ENCODE measurements at places on chromosomes 6 and 20.

GRCh38 chr6:74268815-74269599, 573.0 kb downstream of the CD109 start:
- DNase-seq = no peak

GRCh38 chr6:15510536-15511247, 152.1 kb downstream of the DTNBP1 start:
- no peak for DNase-seq

GRCh38 chr6:100342830-100343229, 121.9 kb downstream of the SIM1 start:
- DNase-seq = peak; percentile 57

DNA sequence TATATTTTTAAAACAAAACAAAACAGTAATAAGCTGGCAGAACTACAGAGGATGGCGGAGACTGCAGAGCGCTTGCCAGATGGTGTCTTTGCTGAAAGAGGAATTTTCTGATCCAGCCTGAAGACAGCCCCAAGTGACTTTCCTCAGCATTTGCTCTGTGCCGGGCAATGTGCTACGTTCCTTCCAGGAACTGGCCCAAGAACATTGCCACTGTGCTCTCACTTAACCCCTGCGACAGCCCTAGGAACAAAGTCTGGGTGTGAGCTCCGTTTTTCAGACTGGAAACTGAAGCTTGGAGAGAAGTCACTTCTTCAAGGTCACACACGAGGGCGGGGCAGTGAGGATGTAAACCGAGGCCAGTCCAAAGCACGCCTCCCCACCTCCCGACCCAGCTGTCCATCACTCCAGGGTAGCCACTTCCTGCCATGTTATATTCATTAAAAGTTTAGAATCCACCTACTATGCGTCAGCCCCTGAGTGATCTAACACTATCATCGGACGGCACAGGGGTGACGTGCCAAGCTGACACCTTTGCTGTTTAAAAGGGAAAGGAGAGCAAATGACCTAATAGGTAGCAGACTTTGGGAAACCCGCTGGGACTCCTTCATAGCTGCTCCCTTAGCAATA, 22.3 kb upstream of the BMP7 start:
- no peak for DNase-seq

DNA sequence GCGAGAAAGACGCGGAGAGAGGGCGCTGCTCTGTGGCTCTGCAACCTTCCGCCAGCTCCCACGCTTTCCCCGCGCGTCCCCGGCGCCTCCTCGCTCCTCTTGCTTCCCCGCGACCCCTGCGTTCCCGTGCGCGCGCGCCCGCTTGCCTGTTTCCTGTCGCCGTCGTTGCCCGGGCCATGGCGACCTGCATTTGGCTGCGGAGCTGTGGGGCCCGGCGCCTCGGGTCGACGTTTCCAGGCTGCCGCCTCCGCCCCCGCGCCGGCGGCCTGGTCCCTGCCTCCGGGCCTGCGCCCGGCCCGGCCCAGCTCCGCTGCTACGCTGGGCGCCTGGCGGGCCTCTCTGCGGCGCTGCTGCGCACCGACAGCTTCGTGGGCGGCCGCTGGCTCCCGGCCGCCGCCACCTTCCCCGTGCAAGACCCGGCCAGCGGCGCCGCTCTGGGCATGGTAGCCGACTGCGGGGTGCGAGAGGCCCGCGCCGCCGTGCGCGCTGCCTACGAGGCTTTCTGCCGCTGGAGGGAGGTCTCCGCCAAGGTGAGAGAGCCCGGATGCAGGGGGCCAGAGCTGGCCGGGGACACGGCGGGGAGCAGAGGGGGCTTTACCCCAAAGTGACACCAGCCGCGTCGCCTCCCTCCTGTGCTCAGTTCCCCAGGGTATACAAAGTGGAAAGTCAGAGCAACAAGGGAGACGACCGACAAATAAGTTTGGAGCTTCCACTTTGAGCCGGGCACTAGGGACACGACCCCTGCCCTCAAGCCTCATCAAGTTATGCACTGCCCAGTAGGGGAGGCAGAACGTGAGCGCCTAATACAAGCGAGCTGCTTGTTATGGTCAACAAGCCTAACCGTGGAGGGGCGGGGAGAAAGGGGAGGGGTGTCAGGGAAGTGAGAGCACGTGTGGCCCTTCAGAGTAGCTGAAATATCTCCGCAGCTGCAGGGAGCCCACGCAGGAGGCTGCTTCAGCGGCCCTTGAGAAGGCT, at the start of gene ALDH5A1:
Gene ALDH5A1 (plus strand): TSS at position 149 of the 975 bp plus-strand sequence. CDS start 28 bp downstream, at position 177.
- peak; percentile 39 for DNase-seq

GRCh38 chr20:32132911-32133549, 23.5 kb downstream of the TM9SF4 start:
- DNase-seq = no peak

DNA sequence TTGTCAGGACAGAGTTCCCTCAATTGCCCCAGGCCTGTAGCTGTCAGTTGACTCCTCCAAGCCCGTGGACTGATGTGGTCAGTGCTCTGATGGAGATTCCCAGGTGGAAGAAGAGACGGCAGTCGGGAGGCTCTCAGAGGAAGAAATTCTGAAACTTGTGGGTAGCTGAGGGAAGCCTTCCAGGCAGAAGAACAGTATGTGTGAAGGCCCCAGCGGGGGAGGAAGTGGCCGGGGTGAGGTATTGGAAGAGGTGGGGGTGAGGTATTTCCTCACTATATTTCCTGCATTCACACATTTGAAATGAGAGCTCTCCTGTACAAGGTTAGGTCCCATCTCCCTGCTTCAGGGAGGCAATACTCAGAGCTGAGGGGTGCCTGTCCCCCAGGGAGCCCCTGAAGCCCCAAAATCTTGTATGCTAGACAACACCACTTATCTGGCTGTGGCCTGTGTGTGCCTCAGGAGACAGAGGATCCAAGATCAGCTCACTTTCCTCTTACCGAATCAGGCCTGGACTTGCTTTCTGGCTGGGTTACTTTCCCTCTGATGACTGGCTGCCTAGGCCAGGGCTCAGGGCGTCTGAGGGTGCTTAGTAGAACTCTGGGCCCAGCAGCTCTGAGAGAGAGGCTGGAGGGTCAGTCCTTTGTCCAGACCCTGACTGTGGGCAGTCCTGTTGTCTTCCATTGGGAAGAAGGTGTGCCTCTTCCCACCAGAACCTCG, 49.3 kb upstream of the MYL9 start:
- DNase-seq = peak; percentile 47

DNA sequence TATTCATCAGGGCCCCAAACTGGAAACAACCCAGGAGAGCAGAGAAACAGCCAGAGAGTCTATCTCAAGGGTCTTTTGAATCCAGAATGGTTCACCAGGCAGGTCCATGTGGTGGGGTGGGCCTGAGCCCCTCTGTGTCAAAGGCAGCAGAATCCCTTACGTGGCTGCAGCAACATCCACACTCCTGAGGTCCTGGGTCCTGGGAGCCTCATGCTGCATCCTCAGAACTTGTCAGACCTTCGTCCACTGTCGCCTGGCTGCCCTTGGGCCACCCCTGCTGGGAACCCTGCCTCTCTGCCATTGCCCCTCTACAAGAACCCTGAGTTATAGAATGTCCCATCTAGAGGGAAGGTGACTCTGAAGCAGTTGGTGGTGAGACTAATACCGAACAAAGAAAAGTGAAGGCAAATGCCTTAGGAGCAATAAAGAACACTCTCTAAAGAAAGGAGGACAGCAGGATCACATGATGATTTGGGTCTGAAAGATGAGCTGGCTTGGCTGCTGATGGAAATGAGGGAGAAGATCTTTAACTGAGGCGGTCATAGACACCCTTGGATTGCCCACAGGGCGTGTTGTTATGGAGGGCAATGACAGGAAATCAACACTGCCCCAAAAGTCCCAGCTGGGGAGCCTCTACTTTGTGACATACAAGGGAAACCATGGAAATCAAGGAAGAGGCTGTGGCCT, 161.2 kb downstream of the SYNDIG1 start:
- no peak for DNase-seq

DNA sequence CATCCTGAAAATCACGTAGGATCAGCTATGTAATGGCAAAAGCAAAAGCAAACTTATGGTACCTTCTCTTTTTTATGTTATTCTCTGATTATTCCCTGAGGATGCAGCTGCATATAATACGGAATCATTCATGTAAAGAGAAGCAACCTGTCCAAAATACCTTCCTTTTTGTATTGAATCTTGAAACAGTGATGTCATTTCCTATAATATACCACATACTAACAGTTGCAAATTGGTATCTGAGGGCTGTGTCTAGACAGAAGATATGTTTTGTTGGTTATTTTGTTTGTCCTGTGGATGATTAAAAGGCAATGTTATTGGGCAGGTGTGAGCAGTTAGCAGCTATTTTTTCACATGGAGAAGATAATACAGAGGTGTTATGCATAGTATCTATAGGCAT, 161.4 kb upstream of the AHI1 start:
- DNase-seq = no peak

GRCh38 chr6:126548300-126548699, 208.4 kb downstream of the CENPW start:
- DNase-seq = no peak

DNA sequence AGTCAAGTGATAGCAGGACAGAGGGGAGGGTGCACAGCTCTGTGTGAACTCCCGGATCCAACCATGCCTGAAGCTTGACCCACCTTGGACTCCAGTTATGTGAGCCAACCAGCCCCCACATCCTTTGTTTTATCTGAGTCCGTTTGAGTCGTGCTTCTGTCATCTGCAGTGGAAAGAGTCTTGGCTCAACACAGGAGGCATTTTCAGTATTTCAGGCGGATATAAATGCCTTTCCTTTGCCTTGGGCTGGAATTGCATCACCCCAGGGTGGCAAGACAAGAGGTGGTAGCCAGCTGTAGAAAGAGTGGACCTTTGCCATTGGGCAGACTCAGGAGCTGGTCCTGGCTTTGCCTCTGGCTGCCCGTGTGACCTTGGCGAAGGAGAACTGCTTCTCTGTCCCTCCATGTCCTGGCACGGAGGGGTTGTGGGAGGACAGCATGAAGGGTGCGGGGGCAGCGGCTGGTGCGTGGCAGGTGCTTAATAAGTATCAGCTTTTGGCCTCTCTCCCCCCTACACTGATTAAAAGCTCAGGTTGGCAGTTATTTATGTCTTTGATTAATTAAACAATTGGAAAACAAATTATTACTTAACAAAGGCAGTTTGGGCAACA, 42.6 kb upstream of the APCDD1L start:
- DNase-seq = no peak

DNA sequence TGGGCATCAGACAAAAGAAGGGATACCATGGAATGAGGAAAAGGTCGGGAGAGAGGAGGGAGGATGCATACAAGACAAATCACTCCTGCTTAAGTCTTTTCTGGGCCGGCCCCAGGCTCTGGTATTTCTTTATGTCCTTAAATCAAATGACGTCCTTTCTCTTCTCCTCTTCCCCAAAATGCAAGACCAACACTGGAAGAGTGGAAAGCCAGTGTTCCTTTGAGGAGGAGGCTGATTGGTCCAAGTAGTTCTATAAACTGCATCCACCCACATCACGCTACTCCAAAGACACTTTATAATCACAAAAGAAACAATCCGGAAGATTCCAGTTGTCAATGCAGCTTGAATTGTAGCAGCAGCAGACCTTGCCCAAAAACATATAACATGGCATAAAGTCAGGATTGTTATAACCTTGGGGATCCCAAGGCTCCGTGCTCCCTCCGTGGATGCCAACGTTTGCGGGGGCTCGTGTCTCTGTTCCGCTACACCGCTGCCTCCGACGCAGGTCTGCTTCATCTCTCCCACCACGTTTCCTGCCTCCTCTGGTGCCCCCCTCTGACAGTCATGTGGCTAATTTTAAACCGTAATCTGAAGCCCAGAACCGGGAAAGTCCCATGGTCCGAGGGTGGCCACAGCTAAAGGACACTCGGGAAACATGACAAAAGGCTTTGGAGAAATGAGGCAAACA, 47.1 kb downstream of the MCUR1 start:
- DNase-seq = peak; percentile 19

GRCh38 chr6:21265730-21266044, 327.9 kb upstream of the SOX4 start:
- no peak for DNase-seq

- DNase-seq = no peak
Measured at GRCh38 chr20:53739799-53740785, 146.5 kb upstream of the ZNF217 start.

GRCh38 chr6:71410164-71410566, 121.6 kb downstream of the OGFRL1 start:
- DNase-seq = no peak

- no peak for DNase-seq
Measured at GRCh38 chr20:58448958-58449357, 59.9 kb downstream of the VAPB start.

- no peak for DNase-seq
Measured at GRCh38 chr6:38566295-38567030, 73.3 kb downstream of the BTBD9 start.

GRCh38 chr6:28090917-28091586, 10.7 kb downstream of the ZNF165 start:
- no peak for DNase-seq

- no peak for DNase-seq
Measured at GRCh38 chr6:87742106-87742505, 40.1 kb upstream of the AKIRIN2 start.

DNA sequence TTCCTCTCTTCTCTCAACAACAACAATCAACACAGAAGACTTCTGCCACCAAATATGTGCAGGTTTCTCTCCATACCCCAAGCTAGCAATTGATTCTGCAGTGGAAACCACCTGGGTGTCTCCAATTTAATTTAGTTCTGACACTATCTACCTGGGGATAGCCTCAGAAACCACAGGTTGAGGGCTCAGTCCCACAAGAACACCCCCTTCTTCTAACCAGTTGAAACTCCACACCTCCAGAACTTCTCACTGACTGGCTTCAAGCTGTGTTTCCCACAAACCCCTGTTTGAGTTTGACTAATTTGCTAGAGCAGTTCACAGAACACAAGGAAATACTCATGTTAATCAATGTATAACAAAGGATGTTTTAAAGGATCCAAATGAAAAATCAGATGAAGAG, 52.5 kb upstream of the SPTLC3 start:
- DNase-seq = no peak

GRCh38 chr20:8330319-8330784, 198.3 kb downstream of the PLCB1 start:
- no peak for DNase-seq

GRCh38 chr6:7544597-7544996, 3.1 kb downstream of the DSP start:
- no peak for DNase-seq

DNA sequence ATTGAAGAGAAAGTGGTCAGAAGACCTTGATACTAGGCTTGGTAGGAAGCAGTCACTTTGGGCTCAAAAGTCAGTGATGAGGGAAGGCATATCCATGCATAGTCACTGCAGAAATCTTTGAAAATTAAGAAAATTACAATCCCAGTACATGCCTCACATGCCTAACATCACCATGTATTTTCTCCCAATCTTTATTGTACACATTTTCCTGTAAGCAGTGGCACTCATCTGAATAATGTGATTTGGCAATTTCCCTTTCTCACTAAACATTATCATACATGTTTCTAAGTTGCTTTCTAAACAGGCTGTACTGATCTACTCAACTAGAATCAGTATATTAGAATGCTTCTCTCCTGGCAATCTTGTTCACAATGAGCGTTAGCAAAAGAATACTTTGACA, 280.7 kb upstream of the SUPT3H start:
- DNase-seq = no peak

- DNase-seq = no peak
Measured at GRCh38 chr20:55103188-55103587, 627.8 kb downstream of the DOK5 start.
